H9 (cell line): ENCODE measurements at places on chromosomes 1 and 21.

- peak; percentile 78 for DNase-seq
Measured at GRCh38 chr1:77978293-77978968, 441 bp downstream of the FUBP1 start.

DNA sequence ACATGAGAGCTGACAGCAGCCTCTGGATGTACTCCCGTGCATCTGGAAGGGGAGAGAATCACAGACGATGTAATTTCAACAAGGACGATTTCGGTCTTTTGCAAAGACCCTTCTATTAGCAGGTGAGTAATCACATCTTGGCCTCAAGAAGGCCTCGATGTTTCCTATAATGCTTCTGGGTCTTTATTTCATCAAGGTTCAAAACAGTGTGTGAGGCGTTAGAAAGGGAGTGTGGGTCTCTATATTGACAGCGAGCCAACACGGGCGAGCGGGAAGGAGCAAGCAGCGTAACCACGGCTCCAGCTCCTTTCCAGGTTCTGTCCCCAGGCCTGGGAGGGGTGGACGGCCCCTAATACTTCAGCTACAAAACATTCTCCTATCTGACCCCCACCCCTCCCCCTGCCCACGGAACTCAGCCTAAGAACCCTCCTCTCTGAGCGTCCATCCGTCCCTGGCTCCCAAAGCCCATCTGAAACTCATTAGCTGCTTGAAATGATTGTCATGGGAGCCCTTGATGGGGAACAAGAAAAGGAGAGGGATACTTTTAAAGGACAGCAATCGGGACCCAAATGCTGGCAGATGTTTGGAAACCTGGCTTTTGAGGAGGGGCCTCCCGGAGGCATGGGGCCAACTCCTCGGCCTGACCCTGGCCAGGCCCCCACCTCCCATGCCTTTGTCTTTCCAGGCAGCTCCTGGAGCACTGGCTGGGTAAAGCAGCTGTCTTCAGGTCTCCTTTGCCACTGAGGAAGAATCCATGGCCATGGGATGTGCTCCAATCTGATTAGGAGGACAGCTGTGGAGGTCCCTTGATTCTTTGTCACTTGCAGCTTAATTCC is 250.8 kb downstream of the FOXD2 start:
- peak; percentile 24 for DNase-seq

GRCh38 chr1:88063605-88064004 is 620.5 kb upstream of the PKN2 start:
- DNase-seq, result no peak

- DNase-seq, result no peak
Measured at GRCh38 chr21:38743772-38744529, 61.8 kb upstream of the ETS2 start.

DNA sequence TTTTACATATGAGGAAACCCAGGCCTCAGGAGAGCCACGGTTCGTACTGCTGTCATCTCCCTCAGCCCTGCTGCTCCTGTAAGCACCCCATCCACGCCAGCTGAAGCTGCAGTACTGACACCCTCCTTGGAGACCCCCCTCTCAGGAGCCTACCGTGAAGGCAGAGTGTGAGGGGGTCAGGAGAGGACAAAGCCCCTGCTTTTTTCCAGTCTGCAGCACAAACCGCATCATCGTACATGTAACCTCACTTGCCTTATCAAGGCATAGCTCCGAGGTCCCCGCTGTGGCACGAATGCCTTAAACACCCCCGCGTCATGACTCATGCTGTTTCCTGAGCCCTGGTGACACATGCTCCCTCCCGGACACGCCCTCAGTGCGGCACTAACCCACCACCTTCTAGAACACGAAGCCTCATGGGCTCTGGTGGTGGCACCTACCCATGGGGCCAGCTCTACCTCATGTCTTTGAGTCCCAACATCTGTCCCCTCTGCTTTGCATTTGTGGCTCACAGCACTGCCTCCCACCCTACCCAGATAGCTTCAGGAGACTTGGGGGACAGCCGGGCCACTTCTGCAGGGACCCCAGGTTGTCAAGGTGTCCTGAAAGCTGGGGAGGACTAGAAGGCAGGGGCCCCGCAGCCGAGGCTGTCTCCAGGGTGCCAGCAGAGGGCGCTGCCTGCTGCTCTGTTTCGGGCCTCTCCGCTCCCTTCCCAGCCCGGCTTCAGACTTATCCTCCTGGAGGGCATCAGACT is 4.9 kb downstream of the SH3BGRL3 start:
- DNase-seq, result peak; percentile 78

- DNase-seq, result no peak
Measured at GRCh38 chr1:59414406-59415133, 117.7 kb downstream of the FGGY start.

GRCh38 chr1:14748151-14748550 is 149.7 kb downstream of the KAZN start:
- DNase-seq, result no peak

GRCh38 chr1:237638555-237638954 is 252.2 kb downstream of the ZP4 start:
- no peak for DNase-seq

DNA sequence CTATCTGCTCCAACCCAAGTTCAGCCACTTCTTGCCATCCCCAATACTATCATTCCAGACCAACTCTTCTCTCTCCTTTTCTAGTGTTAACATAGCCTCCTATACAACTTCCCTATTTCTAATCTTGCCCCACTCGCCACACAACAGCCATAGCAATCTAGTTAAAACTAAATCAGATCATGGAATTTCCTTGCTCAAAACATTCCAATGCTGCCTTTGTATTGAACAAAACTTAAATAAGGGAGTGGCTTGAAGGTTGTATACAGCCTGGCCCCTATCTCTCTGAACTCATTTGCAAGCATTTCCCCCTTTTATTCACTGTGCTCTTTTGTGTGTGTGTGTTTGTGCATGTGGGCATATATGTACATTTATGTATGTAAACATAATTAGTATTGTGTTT is 118.1 kb upstream of the SGIP1 start:
- DNase-seq, result no peak

DNA sequence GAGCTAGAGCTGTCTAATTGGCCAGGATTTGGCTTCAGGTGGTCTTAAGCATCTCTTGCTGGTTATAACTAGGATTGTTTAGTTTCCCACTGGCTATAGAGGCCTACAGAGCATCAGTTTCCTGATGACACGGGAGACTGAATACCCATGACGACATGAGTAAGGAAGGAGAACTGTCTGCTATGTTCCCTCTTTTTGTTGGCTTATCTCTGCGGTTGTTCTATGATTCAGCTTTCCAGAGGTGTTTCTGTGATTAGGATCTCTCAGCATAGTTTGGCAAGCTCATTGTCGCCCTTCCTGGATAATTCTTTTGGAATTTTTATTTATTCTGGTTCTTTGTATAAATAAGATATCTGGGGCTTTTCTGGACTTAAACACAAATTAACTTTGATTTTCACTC is 163.4 kb downstream of the OLFM3 start:
- DNase-seq, result no peak

DNA sequence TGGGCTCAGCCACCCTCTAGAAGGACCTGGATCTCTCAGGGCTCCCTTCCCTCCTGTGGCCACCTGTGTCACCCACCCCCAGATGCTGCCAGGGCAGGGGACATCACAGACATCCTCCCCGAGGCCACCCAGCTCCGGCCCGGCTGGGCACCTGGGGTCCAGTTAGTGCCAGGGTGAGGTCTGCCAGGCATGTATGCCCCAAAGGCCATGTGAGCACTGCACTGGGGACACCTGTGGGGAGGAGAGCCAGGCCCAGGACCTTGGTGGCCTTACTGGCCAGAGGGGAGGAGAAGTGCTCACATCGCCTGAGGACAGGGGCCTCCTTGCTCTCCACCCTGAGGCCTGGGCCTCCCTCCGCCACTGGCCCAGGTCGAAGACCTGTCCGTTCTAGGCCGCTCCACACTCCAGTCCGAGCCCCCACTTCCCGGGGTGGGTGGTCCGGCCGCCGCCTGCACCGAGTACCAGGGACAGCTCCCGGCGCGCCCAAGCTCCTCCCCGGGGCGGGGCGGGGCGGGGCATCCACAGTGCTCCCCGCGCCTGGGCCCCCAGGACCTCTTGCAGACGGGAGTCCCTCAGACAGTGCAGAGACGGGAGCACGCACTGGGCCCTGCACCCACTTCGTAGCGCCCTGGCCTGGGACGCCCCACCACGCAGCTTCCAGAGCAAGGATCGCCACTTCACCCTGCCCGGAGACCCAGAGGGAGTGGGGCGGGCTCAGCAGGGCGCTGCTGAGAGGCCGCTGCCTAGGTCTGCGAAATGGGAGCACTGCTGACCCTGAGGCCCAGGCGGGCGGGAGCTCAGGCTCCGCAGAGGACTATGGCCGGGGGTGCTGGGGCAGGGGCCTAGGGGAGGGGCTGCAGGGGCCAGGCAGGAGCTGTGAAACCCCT is 34.3 kb upstream of the CCDC27 start:
- DNase-seq, result peak; percentile 83
